ENCODE measurements at places on chromosomes 7 and 10.
A peak's percentile ranks its signal among the peaks of the same experiment; 100 is the strongest.

DNA sequence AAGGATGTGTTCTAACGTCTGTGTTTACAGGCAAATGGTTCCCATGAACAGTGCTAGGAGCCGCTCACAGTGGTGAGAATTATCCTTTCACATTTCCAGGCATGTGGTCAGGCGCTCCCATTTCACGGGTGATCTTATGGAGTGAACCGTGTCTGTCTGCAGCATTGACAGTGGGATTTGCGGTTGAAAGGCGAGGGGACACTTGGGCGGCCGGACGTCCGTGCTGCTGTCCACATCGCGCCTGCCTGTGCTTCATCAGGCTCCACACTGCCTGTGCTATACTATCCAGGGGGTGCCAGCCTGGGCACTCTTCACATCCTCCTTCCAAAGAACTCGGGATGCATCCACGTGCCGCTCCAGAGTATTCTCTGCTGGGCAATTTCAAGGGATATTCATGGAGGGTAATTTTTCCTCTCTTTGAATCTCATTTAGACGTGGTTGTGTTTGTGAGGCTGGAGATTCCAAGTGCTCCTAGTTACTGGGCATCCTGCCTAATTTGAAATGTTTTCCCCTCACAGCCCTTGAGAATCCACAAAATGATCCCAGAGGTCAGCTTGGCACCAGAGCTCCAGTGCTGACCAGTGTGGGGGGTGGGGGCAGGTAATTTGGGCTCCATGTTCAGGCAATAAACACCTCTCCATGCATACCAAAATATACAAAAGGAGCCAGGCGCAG is 61.9 kb upstream of the EBF3 start:
- no peak for DNase-seq

- DNase-seq: peak; percentile 12
Observed at GRCh38 chr10:31142026-31142425, 110.4 kb upstream of the ZNF438 start.

- DNase-seq: peak; percentile 21
Observed at GRCh38 chr7:70016044-70016770, 417.9 kb downstream of the AUTS2 start.

- DNase-seq: no peak
Observed at GRCh38 chr10:132878730-132879407, 63.5 kb downstream of the CFAP46 start.

Measured in DMS53 (cell line).